Activated CD4-positive, alpha-beta T cell treated with anti-CD3 and anti-CD28 coated beads, Interleukin-2, amount 50 U/mL, for 24 hours (primary cell): ENCODE measurements at places on chromosomes 12 and 14.

DNA sequence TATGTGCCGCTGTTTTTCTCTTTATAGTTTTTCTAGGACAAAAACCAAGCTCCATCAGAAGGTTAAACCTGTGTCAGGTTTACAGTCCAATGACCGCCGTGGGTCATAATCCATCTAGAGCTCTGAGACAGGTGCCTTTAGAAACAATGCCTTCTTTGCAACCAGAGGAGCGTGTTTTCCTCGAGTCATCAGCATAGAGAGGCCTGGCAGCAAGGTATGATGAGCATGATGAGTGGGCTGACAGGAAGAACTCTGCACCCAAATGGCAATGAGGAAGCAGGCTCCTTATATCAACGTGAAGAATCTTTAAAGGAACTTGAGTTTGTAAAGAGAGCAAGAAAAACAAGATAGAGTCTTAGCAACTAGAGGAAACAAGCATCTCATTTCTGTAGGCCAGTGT is 60.5 kb upstream of the NUDT4 start:
- DNase-seq: no peak

GRCh38 chr14:58954901-58955861 is 233.3 kb upstream of the DAAM1 start:
- DNase-seq: no peak

DNA sequence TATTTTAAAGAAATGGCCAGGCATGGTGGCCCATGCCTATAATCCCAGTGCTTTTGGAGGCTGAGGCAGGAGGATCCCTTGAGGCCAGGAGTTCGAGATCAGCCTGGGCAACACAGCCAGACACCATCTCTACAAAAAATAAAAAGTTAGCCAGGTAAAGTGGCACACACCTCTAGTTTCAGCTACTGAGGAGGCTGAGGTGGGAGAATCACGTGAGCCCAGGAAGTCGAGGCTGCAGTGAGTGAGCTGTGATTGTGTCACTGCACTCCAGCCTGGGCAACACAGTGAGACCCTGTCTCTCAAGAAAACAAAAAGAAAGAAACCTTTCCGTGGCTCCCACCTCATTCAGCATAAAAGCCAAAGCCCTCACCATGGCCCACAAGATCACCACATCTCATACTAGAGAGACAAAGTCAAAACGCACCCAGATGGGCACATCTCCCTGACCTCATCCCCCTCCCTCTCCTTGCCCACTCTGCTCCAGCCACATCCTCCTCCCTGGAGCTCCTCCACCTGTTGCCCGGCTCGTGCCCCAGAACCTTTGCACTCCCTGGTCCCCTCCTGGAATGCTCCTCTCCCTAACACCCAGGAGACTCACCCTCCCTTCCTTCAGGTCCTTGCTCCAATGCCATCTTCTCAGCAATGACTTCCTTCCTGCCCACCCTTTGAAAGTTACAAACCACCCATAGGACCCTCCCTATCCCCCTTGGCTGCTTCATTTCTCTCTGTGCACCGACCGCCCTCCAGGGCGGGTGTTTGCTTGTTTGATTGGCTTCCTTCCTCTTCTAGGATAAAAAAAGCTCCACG is 4.8 kb upstream of the SCARB1 start:
- DNase-seq: no peak

DNA sequence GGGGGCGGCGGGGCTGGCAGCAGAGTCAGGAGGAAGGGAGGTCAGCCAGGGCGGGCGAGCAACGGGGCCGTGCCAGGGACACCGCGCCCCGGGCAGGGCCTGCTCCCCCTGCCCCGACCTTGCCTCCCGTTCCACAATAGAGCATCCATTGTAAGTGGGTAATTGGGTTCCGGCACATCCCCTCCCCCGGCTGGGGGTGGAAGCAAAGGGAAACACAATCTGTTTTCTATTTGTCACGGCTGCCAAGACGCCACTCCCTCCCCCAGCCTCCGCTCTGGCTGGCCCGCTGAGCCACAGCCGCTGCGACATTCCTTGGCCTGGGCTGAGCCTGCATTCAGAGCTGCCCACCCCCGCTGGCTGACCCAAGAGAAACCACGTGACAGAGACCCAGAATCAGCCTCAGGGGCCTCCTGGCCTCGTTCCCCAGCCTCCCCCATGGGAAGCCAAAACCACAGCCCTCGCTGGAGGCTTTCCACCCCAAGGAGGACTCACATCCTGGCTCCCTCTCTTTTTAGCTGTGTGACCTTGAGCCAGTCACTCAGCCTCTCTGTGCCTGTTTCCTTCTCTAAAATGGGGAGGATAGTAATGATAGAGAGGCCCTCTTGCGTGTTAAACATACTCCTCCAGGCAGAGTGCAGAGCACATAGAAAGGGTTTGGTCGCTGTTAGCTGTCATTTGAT is 117.6 kb downstream of the SCARB1 start:
- no peak for DNase-seq

DNA sequence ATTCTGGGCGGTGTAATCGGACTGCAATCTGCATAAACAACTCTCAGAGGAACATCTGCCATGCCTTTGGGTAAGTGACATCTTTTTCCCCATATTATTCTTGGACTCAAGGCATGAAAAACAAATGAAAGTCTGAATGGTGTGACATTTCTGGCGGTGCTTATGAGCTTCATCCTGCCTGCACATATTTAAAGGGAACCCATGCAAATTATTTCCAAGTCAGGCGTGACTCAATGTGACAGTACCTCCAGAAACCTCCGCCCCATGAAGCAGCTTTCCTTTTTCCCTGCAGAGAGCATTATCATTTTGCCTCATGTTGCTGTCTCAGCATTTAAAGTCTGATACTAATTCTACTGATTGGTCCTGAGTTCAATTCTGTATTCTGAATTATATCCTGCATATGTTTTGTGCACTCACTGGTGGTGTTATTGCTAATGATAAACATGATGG is 585.4 kb downstream of the SNAPC1 start:
- no peak for DNase-seq

GRCh38 chr12:52975820-52976573 is 27.1 kb downstream of the KRT18 start:
- no peak for DNase-seq

GRCh38 chr12:13268581-13268980 is 72.1 kb downstream of the EMP1 start:
- no peak for DNase-seq

GRCh38 chr12:18567787-18568186 is 170.0 kb downstream of the PLCZ1 start:
- DNase-seq: no peak

DNA sequence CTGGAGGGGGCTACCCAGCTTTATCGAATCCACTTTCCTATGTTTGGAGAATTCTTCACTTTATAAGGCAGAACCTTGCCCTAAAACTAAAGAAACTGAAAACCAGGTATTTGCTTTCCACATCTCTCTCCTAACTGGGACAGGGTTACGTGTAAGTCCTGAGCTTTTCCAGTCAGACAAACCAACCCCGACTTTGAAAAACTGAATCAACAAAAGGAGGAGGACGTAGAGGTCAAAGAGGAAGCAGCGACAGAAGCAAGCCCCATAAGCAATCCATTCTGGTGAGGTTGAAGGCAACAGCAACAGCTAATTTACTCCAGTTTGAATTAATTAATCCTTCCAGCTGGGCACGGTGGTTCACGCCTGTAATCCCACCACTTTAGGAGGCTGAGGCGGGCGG is 47.2 kb downstream of the LRP6 start:
- DNase-seq: no peak

DNA sequence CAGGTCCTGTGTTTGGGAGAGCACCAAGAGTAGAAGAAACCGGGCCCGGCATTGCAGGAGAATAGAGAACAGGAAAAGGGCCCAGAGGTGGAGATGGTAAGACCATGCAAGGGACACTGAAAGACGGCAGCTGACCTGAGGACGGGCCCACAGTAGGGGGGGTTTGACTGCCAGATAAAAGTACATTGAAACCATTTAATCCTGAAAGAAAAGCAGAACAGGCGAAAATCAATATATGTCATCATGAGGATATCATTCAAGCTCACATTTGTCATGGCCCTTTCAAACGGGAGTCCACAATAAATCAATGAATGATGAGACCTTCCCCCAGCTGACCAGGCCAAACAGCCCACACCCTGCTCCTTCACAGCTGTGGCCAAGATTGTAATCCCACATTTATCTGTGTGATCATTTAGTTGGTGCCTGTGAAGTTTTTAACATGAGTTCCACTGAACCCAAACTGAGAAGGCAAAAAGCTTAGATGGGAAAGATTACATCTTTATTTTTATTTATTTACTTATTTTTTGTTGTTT is 39.5 kb downstream of the E2F7 start:
- no peak for DNase-seq

DNA sequence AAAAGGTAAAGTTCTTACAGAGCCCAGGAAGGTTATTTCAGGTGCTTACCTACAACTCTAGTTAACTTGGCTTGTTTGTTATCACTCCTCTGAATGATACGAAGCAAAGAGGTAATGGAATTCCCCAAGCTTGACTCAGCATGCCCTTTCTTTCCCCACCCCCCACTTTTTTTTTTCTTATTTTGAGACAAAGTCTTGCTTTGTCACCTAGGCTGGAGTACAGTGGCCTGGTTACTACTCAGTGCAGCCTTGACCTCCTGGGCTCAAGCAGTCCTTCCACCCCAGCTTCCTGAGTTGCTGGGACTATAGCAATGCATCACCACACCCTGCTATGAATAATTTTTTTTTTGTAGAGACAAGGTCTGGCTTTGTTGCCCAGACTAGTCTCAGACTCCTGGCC is 17.1 kb upstream of the YBX3 start:
- DNase-seq: no peak
